ENCODE measurements at places on chromosomes 2 and 18.

- no peak for DNase-seq
Observed at GRCh38 chr2:155256803-155257202, 558.3 kb downstream of the KCNJ3 start.

DNA sequence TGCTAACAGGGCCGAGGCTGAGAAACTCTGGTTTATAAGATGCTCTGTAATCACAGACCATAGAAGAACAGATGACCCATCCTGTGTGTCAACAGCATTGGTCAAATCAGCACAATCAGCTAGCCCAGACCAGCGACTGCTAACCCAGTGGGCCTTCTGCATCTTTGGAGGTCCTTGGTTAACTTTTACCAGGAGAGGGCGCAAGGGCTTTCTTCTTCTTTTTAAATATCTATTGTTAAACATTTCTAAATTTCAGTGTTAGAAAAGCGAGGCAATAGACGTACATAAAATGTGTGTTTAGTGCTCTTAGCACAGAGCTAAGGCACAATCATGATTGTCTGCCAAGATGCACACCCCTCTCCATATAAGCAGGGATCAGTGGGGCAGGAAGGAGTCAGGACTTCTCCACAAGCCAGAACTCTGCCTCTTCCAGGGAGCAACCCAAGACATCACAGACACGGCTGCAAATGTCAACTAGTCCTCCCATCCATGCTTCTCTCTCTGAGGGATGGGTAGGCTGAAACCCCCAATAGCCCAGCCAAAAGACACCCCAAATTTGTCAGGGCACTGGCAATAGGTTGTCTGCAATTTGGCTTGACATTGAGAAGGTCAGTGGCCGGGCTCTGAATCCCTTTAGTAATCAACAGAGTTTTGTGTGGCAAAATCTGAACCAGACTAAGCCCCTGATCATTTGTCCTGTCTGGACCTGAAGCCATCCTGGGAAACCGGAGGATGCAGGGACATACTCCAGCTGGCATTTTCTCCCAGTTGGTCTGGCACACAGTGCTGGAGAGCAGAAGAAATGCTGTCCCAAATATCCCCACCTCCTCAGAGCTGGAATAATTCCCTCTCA, 188.2 kb downstream of the BCL2 start:
- DNase-seq: peak; percentile 80

DNA sequence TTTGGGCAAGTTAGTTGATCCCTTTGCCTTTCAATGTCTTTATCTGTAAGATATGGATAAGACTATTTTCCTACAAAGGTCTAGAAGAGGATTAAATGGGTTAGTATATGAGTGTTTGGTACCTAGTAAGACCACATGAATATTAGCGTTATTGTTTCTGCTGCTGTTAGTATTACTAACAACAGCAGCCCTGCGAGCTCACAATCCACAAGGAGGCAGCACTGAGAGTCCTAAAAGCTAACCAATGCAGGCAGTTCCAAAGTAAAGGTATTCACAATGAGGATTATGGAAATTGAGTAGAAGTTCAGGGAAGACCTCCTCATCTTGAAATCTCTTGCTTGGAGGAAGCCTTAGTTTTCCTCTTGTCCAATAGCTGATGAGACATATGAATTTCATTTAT, 248.9 kb downstream of the TDRD15 start:
- no peak for DNase-seq

DNA sequence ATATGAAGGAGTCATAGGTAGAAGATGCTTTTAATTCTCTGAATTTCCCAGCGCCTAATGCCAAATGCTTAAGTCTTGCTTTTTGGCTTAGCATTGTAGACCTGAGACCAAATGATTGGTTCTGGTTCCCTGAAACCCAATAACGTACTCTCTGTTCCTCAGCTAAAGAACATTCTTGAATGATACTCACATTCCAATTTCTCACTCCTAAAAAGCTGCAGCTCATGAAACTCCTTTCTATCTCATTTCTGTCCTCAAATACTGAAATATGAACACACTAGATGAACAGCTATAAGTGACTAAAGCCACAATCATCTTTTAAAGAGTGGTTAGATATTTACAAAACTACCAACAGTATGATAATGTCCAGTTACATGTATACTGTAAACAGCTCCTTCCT, 272.1 kb downstream of the SLC8A1 start:
- no peak for DNase-seq

DNA sequence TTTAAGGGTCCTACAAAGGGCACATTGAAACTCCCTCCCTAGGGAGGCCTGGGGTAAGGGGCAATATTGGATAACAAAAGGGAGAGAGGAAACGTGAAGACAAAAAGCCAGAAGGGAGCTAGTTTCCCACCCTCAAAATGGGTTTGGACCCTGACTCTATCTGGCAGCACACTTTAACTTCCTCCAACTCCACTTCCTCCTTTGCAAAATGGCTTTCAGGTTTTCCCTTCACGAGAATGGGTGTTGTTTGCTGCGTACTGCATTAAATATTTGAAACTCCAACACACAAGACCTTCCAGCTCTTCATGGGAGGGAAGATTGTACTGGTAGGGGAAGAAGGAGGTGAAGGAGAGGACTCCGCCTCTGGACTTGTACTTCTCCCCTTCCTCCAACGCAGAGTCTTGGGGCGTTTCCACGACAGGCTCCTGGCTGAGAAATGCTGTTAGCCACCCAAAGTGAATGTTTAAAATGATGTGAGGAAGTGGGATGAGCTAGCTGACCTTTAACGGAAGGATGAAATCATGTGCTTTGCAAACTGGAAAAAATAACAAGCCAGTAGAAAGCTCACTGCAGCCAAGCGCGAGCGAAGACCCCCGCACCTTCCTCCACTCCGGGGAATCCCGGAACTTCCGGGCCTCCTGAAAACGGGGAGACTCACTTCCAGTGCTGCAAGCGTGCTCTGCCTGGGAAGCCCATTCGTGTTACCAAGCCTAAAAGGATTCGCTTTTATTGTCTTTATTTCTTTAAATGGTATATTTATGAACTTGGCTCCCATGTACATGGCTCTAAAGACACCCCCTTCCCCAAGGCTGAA, 85.6 kb downstream of the VIT start:
- no peak for DNase-seq

DNA sequence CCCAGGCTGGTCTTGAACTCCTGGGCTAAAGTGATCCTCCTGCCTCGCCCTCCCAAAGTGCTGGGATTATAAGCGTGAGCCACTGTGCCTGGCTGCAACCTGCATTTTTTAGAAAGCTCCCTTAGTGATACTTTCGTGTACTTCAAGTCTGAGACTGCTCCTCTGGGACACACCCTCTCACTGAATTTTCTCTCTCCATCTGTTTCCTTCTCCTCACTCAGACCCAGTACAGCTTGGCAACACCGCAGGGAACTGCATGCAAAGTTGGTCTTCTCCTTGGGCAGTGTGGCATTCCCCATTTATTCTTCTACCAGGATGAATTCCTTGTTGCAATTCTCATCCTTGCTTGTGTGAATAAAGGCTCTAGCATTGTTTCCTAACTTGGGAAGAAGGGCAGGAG, 175.9 kb downstream of the LPIN1 start:
- no peak for DNase-seq

- DNase-seq: no peak
Observed at GRCh38 chr18:45844938-45845337, 19.5 kb downstream of the SIGLEC15 start.

- no peak for DNase-seq
Observed at GRCh38 chr2:106307860-106308259, 113.8 kb upstream of the UXS1 start.

- DNase-seq: no peak
Observed at GRCh38 chr2:199818026-199818425, 33.0 kb downstream of the FTCDNL1 start.

- DNase-seq: no peak
Observed at GRCh38 chr2:112006076-112006410, 49.0 kb upstream of the TMEM87B start.

GRCh38 chr2:136214307-136215200, 96.6 kb upstream of the CXCR4 start:
- no peak for DNase-seq

- DNase-seq: no peak
Observed at GRCh38 chr2:41602341-41602740, 445.5 kb upstream of the PKDCC start.

- no peak for DNase-seq
Observed at GRCh38 chr2:151029406-151030157, 232.1 kb downstream of the RBM43 start.

GRCh38 chr2:64203131-64203857, 59.1 kb upstream of the PELI1 start:
- peak; percentile 23 for DNase-seq

GRCh38 chr2:183868153-183868552, 730.2 kb upstream of the ZNF804A start:
- DNase-seq: no peak

DNA sequence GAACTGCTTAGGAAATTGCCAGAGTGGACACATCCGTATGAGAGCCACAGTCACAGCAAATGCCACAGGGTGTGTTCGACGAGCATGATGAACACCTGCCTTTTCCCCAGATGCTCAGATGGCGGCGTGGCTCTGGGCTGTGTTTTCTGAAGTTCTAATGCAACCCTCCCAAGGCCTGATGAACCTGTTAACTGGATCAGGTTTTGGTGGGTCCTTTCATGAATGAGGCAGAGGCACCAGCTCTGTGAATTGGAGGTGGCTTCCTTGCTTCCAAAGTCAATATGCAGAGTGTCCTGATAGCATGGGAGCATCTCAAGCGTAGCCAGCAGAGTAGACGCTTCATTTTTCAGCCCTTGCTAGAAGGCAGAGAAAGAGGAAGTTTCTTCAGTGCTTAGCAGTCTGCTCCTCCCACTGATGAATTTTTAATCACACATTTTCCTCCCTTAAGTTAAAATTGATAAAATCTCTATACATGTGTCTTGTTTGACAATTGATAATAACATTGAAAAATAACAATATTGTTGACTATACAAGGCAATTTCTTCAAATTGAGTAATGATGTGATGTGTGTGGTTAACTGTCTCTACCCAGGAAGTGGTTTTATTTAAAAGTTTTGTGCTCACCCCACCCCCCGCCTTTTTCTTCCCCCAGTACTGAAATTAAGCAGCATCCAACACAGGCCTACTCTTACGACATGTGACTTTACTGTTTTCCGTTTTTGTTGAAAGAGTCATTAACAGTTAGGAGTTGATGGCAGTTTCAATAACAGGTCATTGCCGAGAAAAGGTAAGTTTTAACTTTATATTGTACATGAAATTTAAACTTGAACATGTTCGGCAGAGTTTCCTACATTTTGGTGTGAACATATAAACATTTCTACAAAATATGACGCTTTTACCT, at the start of gene ARHGAP15:
Gene ARHGAP15, plus strand, starts transcription at position 739 of the 900 bp plus-strand sequence.
- peak; percentile 87 for DNase-seq

GRCh38 chr18:23238152-23238531, 102.9 kb downstream of the CABLES1 start:
- DNase-seq: no peak

- peak; percentile 19 for DNase-seq
Observed at GRCh38 chr2:64698668-64699444, 45.1 kb upstream of the SERTAD2 start.

DNA sequence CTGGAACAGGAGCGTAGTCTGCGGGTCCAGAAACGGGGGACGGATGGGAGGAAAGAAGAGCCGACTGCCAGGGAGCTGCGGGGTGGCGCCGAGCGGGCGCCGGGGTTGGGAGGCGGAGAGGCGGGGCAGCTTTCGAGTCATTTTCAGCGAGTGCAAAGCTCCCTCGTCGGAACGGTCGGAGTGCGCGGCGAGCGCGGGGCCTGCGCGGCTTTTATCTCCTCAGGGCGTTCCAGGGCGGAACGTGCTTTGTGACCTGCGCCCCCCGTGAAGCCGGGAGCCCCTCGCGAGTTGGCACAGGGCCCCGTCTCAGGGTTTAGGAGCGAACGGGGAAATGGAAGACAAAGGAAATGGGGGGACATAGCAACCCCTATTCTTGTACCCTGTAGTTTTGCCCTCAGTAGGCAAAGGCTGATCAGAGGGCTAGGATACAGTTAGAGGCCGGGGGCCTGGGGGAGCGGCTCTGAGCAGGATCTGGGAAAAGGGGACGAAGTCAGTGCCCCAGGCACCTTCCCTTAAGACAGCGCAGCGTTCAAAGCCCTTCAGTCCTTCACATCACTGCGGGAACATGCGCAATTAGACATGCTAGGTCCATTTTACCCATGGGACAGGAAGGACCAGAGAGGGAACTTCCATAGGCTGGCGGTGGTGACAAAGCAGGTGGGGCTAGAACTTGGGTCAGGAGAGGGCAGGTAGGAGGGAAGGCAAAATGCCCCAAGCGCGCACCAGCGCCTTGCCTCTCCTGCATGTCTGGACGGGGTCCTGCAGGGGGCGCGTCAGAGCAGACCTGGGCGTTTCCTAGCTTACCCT, 60.1 kb upstream of the IL1RL1 start:
- peak; percentile 70 for DNase-seq

DNA sequence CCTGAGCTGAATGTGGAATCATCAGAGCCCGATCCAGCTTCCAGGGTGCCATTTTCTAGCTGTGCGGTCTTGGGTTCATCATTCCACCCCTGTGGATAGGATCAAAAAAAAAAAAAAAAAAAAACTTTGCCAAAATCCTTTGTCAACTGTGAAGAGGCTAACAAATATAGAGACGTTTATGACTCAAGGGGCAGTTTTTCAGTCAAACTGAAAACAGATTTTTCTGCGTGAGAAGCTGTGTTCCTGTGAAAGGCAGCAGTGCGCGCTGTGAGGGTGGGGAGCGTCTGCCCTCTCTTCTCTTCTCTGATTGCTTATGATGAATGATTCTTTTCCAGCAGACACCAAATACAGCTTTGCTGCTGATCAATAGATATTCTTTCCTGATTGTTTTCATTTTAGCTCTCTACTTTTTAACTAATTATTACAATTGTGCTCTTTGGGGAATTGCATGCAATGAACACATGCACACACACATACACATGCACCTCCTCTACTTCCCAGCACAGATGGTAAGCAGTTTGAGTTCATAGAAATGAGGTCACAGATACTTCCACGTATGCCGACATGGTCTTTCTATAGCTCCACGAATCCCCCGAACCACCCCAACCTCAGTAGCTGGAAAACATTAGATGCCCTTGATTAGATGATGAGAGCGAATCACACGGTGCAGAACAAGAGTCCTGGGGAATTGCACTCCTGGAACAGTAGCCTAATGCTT, 175.4 kb downstream of the NRP2 start:
- DNase-seq: no peak

- no peak for DNase-seq
Observed at GRCh38 chr18:43588838-43589237, 311.5 kb upstream of the SYT4 start.

GRCh38 chr2:196500686-196501431, 138.7 kb upstream of the CCDC150 start:
- no peak for DNase-seq

GRCh38 chr2:27552941-27553340, 29.9 kb upstream of the ZNF512 start:
- no peak for DNase-seq

DNA sequence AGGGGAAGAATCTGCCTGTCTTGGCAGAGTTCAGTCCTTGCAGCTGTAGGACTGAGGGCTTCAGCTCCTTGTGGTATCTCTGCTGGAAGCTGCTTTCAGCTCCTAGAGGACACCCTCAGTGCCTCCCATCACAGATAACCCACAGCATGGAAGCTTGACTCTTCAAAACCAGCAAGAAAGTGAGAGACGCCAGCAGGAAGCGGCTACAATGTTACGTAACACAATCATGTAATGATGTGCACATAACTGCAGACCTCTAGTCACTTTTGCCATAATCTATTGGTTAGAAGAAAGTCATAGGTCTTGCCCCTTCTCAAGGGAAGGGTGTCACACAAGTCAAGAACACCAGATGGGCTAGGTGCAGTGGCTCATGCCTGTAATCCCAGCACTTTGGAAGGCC, 69.1 kb upstream of the AFF3 start:
- DNase-seq: no peak

Data from CD4-positive, alpha-beta T cell treated with Interleukin-21 for 1 hour (primary cell).